ENCODE measurements at places on chromosomes 1 and 21. TPM values are rescaled to one million over a fixed set of nuclear protein-coding genes. Genes with fewer than 3 reads are reported as not detected.

DNA sequence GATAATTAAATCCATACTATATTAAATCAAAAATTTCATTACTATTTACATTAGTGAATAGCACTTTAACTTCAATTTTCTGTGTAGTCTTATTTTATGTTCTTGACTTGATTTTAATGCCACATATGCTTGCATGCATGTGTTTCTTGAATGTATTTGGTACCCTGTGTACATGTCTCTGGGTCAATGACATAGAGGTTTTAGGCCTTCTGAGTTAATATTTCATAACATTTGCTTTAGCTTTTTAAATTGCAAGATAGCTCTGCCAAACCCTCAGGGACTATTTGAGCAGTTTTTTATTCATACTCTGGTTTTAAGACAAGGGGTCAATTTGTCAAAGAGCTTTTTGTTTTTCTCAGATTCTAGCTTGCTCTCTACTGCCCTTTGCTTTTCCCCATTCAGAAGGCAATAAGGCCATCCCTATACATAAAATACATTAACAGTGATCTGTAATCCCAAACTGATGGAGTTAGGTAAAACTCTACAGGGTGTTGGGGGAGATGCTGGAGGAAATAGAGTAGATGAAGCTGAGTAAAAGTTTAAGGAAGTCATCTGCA is 5.0 kb downstream of the MLLT11 start:
- no peak overlapping the region for H3K4me3 ChIP-seq
- H3K27me3 ChIP-seq: no peaks in the 10 kb centered on the region
- DNase-seq: no peak

- no peaks in the 10 kb centered on the region for H3K36me3 ChIP-seq
- no peaks in the 10 kb centered on the region for H3K27me3 ChIP-seq
- H3K27ac ChIP-seq: no peak overlapping the region
- DNase-seq: no peak
- H3K4me3 ChIP-seq: no peak overlapping the region
Observed at GRCh38 chr1:29984862-29985605, 738.4 kb downstream of the MATN1 start.

DNA sequence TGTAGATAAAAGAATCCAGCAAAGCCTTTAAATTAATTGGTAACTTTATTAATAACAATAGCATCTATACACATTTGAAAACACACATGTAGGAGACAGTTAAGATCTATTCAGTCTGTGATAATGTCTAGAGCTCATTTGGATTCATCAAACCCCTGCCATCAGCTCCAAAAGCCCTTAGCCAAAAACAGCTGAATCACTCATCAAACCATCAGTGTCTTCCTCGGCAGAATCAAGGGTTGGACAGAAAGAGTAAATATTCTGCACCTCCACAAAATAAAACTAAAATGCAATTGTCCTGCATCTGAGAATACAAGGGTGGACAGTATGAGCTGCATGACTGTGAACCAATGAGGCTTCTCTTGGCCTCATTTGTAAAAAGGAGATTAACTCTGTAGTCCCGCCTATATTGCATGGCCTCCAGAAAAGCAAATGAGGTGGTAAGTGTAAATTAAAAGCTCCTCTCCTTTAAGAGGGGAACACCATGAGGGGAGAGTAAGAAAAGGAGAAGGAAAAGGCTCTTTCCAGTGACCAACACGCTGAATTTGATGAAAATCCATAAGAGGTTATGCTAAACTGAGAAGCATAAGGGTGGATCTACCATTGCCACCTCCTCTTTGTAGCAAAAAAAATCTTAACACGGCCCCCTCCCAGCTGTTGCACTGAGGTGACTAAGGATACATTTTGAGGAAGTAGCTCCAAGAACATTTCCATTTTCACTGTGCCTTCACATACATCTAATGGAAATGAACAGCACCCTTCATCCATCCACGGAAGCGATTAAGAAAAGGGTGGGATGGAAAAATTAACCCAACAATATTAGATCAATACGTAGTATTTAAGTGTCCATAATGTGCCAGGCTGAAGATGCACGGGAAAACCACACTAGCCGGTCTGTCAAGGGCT is 14.7 kb upstream of the BOLA1 start:
- H3K27me3 ChIP-seq: no peaks in the 10 kb centered on the region
- peak overlapping the region; percentile 70 for H3K4me3 ChIP-seq
- no peaks in the 10 kb centered on the region for H3K36me3 ChIP-seq
- no peak for DNase-seq
- peak overlapping the region; percentile 41 for H3K27ac ChIP-seq
- no peaks in the 10 kb centered on the region for H3K4me1 ChIP-seq

- no peak for DNase-seq
- no peaks in the 10 kb centered on the region for H3K27me3 ChIP-seq
- no peak overlapping the region for H3K4me3 ChIP-seq
- no peaks in the 10 kb centered on the region for H3K36me3 ChIP-seq
- H3K27ac ChIP-seq: no peak overlapping the region
Observed at GRCh38 chr1:210603123-210603522, 274.4 kb downstream of the HHAT start.

GRCh38 chr1:156076609-156077429 is 5.4 kb downstream of the MEX3A start:
- no peaks in the 10 kb centered on the region for H3K27me3 ChIP-seq
- peak overlapping the region; percentile 44 for H3K4me3 ChIP-seq
- DNase-seq: no peak
- H3K4me1 ChIP-seq: peaks cover 54% of the 10 kb centered on the region
- peaks cover 13% of the 10 kb centered on the region for H3K36me3 ChIP-seq
- H3K27ac ChIP-seq: peak overlapping the region; percentile 53

- peaks cover 5% of the 10 kb centered on the region for H3K4me1 ChIP-seq
- H3K27me3 ChIP-seq: no peaks in the 10 kb centered on the region
- no peak overlapping the region for H3K4me3 ChIP-seq
- no peak for DNase-seq
- H3K27ac ChIP-seq: no peak overlapping the region
- H3K36me3 ChIP-seq: peaks cover 22% of the 10 kb centered on the region
Observed at GRCh38 chr1:151340870-151341754, 5.9 kb downstream of the RFX5 start.

- no peaks in the 10 kb centered on the region for H3K36me3 ChIP-seq
- no peaks in the 10 kb centered on the region for H3K27me3 ChIP-seq
- no peak overlapping the region for H3K27ac ChIP-seq
- H3K4me3 ChIP-seq: no peak overlapping the region
Observed at GRCh38 chr1:76948846-76949245, 81.6 kb downstream of the ST6GALNAC5 start.

The ASCL5 gene
- polyA plus RNA-seq: 0.29 TPM

The TEDDM1 gene
- not detected for polyA plus RNA-seq

The TARBP1 gene
- polyA plus RNA-seq: 32.3 TPM

The C1orf50 gene
- polyA plus RNA-seq: 2.1 TPM
